NCI-H1048 (cell line): ENCODE measurements at places on chromosomes 16 and 17.

DNA sequence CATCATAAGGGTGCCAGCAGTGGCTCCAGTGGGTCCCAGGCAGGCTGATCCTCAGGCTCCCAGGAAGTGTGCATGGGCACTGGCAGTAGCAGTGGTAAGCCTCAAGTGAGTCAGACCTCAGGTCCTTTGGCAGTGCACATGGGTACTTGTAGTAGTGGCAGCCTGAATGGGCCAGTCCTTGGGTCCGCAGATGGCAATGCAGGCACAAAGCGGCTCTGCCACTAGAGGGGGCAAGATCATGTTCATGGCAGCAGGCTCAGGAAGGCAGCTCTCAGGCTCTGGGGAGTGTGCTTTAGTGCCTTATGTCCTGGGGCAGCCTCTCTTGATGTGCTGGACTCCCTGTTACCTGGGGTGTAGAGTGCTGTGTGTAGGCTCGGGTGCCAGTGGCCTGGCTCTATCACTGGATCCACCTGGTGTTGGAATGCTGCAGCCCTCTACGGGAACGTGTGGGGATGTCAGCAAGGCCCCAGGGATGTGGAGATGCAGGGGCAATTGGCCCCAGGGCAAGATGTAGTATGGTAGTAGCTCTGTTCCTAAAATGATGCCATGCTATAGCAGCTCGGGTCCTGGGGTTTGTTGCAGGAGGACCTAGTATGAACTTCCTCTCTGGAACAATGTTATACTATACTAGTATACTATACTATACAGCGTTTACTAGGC lies 11.0 kb downstream of the ACSM3 start:
- DNase-seq: no peak

DNA sequence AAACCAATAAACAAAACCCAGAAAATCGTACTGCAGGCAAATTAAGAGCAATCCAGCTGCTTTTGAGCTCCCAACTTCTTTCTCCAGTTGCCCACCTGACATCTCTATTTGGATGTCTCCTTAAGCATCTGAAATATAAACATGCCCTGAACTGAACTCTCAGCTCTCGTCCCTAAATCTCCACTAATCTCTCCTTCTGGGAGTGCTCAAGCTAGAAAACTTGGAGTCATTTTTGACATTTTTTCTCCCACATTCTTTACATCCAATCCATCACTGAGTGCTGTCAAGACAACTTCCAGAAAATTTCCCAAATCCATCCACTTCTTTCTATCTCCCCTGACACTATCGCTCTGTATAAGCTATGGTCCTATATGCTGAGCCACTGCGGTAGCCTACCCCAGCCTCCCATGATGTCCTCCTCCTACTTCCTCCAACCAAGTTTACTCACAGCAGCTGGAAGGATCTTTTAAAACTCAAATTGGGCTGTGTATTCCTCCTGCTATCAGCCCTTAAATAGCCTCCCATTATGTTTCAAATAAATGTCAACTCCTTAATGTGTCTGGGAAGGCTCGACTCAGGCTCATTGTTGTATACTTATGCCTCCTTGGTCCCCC lies 53.1 kb downstream of the HS3ST3B1 start:
- DNase-seq: no peak

DNA sequence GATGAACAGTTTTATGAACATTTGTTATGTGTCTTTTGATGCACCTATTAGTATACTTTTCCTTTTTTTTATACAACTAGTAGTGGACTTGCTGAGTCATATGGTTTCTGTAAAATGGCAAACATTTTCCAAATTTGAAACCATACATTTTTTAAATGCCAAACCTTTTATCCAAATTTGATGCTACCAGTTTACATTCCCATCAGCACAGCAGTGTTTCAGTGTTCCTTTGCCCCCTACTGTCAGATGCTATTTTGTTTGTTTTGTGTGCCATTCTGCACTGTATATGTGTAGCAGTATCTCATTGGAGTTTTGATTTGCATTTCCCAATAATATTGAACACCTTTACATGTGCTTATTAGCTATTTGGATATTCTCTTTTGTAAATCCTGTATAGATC lies 219.4 kb downstream of the TANC2 start:
- DNase-seq: no peak

GRCh38 chr17:21191698-21192097 lies 22.3 kb downstream of the TMEM11 start:
- no peak for DNase-seq

DNA sequence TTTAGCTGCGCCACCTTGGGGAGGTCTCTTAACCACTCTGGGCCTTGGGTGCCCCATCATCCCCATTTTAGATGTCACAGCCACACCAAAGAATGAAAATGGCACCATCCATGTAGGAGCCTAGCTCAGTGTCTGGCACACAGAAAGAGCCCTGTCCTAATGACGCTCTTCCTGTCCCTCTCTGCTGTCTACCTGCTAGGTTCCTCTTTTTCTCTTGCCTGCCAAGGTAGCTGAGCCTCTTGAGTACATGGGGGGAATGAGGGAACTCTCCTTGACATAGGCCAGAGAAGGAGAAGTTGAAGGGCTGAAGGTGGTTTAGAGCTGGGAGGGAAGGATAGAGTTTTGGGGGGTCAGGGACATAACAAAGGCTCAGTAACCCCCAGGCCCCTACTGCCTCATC lies 1.8 kb downstream of the RUNDC3A start:
- DNase-seq: no peak

GRCh38 chr16:64782484-64782883 lies 339.4 kb downstream of the CDH11 start:
- no peak for DNase-seq

DNA sequence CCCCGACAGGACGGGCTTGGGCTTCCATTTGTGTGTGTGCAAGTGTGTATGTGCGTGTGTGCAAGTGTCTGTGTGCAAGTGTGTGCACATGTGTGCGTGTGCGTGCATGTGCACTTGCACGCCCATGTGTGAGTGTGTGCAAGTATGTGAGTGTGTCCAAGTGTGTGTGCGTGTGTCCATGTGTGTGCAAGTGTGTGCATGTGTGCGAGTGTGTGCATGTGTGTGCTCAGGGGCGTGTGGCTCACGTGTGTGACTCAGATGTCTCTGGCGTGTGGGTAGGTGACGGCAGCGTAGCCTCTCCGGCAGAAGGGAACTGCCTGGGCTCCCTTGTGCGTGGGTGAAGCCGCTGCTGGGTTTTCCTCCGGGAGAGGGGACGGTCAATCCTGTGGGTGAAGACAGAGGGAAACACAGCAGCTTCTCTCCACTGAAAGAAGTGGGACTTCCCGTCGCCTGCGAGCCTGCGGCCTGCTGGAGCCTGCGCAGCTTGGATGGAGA lies 23.1 kb upstream of the ITGAX start:
- no peak for DNase-seq
